ENCODE measurements at places on chromosomes 4 and X.

DNA sequence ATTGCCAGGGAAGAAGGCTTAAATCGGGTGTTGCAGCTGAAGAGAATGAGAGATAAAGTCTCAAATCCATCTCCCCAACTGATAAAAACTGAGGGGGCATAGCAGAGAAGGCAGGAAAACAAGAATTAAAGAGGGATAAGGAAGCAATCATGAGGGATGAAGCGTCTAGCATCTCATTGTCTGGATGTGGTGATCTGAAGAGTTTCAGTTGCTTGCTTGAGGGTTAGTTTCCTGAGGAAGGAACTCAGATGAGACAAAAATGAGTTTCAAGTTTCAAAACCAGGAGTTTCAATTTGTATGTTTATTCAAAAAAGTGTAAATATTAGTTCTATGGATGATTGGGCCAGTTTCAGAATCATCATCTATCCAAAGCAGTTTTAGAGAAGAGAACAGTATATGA lies 496.9 kb downstream of the RAB28 start:
- no peak for DNase-seq

- no peak for DNase-seq
Observed at GRCh38 chrX:121260596-121261240, 213.3 kb downstream of the GLUD2 start.

DNA sequence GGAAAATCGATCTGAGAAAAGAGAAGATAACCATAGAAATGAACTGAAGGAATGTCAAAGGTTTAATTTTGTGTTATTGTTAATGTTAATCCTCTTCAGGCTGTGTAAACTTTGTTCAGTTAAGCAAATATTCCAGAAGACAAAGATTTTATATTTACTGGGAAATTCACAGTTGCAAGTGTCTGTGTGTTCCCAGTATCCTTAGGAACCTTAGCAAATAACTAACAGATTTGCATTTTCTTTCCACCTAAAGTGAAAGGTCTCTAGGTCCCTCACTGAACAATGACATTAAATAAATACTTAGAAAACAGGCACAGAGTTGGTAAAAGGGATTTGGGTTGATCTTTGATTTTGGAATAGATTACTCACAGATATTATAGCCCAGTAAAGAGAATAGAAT lies 324.7 kb downstream of the C4orf33 start:
- no peak for DNase-seq

GRCh38 chr4:21992330-21992729 lies 43.8 kb upstream of the KCNIP4 start:
- no peak for DNase-seq

- DNase-seq = no peak
Observed at GRCh38 chr4:164538097-164538496, 215.8 kb upstream of the SMIM31 start.

- DNase-seq = peak; percentile 56
Observed at GRCh38 chr4:1711571-1712215, 426 bp downstream of the SLBP start.

- DNase-seq = no peak
Observed at GRCh38 chr4:52290466-52290865, 239.4 kb downstream of the SPATA18 start.

DNA sequence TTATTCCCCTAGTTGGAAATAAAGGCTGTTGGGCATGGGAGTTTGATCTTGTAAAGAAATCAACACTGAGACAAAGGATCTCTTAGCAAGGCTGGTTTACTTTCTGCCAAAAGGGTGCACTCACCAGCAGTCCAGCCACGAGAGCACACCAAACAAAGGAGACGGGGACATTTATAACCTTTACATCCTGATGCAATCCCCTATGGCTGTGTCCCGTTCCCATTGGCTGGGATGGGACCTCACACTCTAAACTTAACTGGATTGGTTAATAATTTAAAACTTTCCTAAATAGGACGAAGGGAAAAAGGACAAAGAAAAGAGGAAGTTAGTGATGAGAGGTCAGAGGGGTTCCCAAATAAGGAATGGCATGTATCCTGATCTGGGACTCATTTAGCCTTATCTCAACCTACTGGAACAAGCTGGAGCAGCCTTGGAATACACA lies 17.9 kb downstream of the METAP1 start:
- no peak for DNase-seq

GRCh38 chr4:3201718-3202702 lies 46.9 kb upstream of the MSANTD1 start:
- peak; percentile 68 for DNase-seq

GRCh38 chr4:157327666-157328065 lies 107.1 kb downstream of the GRIA2 start:
- DNase-seq = no peak

GRCh38 chr4:47814618-47815295 lies 23.1 kb downstream of the CORIN start:
- DNase-seq = no peak

GRCh38 chr4:76420188-76420761 lies 666 bp downstream of the CCDC158 start:
- DNase-seq = no peak

GRCh38 chr4:48467891-48468290 lies 15.3 kb upstream of the SLC10A4 start:
- no peak for DNase-seq

DNA sequence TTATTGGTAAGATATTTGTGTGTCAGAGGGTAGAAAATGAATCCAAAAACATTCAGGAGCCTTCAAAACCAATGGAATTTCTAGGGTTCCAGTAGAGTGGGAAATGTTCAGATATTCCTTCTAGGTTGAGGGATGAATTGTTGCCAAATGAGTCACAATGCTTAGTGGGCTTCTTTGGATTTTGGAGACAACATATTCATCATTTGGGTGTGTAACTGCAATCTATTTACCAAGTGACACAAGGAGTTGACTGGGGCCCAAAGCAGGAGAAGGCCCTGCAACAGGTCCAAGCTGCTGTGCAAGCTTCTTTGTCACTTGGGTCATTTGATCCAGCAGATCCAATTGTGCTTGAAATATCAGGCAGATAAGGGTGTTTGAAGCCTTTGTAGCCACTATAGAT lies 551.5 kb upstream of the PITX2 start:
- DNase-seq = no peak

- no peak for DNase-seq
Observed at GRCh38 chrX:44147130-44147529, 173.9 kb upstream of the NDP start.

- no peak for DNase-seq
Observed at GRCh38 chr4:78939667-78940008, 400 bp upstream of the PAQR3 start.

DNA sequence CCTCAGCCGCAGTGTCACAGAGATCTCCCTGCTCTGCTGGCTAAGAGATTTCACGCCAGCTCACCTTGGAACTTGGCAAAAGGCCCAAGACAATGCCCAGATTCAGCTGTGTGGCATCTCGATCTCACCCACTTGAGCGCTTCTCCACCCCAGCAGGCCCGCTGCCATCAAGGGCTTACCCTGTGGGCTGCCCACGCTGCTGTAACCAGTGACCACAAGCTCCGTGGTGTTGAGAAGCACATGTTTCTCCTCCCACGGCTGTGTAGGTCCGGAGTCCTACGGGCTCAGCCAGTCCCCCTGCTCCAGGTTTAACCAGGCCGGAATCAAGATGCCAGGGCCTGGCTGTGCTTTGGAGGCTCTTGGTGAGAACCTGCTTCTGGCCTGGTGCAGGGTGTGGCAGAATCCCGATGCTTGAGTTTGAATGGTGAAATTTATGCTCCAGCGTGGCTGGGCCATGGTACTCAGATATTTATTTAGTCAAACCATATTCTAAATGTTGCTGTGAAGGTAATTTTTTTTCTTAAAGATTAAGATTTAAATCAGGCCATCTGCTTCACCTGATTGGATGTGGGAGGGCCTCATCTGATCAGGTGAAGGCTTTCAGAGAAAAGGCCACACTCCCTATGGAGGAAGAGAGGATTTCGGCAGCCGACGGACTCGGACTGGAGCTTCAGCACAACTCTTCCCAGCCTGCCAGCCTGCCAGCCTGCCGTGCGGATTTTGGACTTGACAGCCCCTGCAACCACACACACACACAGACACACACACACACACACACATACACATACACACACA lies 24.8 kb upstream of the ADRA2C start:
- no peak for DNase-seq

- no peak for DNase-seq
Observed at GRCh38 chr4:15423285-15423711, 4.5 kb upstream of the C1QTNF7 start.

GRCh38 chr4:61300266-61300844 lies 100.2 kb downstream of the ADGRL3 start:
- no peak for DNase-seq

DNA sequence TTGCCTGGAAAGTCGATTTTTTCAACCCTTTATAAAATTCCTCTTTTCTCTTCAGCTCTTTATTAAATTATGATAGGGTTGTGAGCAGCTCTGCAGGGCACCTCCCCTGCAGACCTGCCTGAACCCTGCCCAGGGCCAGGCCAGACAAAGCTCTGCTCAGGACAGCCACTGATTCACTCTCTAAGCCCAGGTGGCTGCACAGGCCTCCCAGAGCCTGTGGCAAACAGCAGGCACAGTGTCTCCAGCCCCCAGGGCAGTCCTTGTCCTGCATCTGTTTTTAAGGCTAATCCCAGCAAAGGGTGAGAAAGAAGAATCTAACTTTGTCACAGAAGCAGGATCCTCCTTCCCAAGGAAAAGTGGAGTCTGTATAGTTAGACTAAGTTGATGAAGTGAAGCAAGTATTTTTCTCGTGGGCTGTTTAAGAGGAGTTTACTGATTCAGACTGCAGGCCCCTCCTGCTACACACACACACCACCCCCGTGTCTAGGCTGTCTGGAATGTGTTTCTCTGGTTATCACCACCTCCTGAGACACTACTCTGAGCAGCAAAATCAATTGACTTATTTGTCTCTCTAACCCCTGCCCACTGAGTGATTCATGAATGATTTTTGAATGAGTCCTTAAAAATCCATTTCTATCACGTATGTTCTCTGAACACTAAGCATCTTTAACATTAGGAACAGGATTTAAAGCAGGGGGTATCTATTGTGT lies 101.7 kb downstream of the CHIC2 start:
- no peak for DNase-seq

DNA sequence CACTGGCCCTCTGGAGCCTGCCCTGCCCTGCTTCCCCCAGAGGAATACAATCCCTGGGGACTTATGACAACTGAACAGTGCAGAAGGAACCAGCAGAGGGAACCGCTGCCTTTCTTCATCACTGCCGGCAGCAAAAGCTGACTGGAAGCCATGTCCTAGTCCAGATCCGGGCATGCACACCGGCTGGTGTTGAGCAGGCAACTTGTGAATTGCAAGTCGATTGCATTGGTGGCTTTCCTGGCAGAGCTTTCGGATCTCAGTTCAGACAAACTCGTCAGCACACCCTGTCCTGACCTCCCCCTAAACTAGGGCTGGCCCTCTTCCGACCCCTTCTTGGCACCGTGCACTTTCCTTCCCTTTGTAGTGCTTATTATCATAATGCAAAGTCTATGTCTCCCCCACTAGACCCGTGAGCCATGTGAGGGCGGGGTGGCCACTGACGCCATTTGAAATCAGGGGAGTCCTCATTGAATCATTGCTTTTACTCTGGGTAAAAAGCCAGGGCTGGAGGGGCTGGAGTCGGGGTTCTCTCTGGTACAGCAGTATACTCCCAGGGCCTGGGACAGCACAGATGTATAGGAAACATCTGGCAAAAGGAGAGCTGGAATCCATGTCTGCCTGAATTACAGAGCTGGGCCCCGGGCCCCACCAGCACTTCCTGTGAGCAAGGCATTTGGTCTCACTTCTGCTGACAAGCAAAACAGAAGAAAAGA lies 1.8 kb downstream of the ARHGAP4 start:
- DNase-seq = peak; percentile 57

DNA sequence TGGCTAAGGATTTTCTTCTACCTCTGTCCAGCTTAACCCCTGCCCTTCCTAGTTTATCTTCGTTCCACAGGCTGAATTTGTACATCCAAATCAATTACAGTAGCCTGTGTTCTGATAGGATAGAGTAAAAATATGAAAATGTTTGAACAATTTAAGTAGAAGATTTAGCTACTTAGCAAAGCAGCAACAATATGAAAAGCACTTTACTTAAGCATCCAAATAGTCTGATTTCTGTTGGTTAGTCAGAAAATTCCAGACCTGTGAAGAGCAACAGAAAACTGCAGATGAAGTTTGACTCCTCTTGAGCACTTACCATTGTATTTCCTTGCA lies 2.0 kb downstream of the ARSJ start:
- DNase-seq = no peak

DNA sequence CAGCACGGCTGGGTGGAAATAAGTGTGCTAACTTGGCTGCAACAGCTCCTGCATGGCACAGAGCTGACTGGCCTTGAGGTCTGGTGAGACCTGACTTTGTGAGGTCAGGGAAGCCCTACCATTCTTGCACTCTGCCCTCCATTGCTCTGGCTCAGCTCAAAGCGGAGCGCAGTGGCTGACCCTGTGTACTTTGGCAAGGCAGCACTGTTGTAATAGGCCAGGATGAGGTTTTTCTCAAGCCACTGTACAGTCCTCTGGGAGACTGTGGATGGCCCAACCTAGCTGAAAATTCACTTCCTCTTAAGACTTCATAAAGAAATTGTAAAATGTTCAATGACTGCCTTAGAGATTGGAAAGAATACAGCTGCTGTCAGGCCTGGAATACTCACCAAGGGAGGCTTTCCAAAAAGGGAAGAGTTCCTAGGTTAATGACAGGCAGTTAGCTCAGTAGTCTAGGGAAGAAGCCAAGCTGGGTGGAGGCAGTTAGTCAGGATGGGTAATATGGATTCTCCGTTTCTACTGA lies 129.8 kb downstream of the GUCY2F start:
- DNase-seq = no peak

DNA sequence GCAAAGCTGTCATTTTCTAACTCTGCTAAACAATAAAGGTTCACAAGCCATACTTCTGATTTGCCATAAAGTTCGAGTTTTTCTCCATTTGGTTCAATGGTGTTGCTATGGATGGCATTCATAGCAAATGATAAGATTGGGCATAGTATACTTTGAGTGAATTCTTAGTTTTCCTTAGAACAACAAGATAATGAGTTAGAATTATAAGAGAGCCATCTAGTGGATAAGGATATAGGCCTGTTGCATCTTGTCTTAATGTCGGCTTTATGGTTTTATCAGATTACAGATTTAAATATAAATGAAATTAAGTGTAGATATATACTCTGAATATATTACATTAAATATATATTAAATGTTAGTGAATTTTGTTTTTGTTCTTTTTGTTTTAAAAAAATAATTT lies 644.6 kb downstream of the IL1RAPL1 start:
- no peak for DNase-seq

- no peak for DNase-seq
Observed at GRCh38 chr4:185117300-185117934, 25.6 kb upstream of the SLC25A4 start.

DNA sequence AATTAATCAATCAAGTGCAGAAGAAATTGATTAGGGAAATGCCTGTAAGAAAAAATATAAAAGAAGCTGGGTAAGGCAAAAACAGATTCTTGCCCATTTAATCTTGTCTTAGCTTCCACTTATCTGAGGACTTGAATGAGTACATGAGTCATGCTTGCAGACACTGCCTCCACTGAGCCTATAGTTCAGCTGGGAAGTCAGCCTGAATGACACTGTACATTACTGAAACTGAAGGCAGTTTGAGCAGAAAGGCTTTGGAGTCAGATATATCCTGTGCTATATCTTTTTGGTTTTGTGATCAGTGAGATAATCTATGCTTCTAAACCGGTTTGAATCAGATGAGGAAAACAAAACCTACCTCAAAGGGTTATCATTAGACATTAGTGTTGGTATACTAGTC lies 61.3 kb downstream of the NUDT11 start:
- DNase-seq = no peak

GRCh38 chr4:53704329-53704728 lies 113.0 kb upstream of the LNX1 start:
- no peak for DNase-seq

- DNase-seq = peak; percentile 63
Observed at GRCh38 chr4:88697588-88698329, at the start of gene NAP1L5. Gene NAP1L5 (minus strand): TSS chr4:88697829. CDS start chr4:88697754, 75 bp downstream.

- DNase-seq = no peak
Observed at GRCh38 chr4:174260099-174260498, 23.4 kb downstream of the FBXO8 start.

All from GM13977 (cell line).